ENCODE measurements at places on chromosomes 16 and 17.

- no peak for DNase-seq
These were observed 180.1 kb downstream of the PRKCB start for GRCh38 chr16:24015923-24016322.

DNA sequence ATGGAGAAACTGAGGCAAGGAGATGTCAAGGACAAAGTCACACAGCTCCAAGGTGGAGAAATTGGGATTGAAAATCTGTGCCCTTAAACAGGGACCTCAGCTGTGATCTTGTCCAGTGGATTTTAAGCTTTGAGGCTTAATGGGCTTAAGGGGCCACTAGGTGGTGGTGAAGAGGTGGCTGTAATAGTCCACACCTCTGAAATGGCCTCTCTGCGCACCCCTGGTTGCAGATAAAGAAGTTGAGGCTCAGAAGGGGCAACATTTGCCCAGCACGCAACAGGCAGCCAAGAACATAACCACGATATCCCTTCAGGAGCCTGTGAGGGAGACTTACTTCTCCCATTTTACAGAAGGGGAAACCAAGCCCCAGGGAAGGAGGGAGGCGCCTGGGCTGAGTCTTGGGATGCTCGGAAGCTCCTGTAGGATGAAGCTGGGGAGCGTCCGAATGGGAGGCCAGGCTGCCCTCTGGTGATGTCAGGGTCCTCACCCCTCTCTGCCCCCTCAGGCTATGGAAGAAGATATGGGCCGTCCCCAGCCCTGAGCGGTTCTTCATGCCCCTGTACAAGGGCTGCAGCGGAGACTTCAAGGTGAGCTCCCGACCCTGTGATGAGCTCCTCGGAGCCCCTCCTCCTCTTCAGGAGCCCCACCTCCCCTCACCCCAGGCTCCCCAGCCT, 43.7 kb downstream of the IL21R start:
- no peak for DNase-seq

GRCh38 chr16:80055831-80056230, 455.3 kb upstream of the MAF start:
- no peak for DNase-seq

DNA sequence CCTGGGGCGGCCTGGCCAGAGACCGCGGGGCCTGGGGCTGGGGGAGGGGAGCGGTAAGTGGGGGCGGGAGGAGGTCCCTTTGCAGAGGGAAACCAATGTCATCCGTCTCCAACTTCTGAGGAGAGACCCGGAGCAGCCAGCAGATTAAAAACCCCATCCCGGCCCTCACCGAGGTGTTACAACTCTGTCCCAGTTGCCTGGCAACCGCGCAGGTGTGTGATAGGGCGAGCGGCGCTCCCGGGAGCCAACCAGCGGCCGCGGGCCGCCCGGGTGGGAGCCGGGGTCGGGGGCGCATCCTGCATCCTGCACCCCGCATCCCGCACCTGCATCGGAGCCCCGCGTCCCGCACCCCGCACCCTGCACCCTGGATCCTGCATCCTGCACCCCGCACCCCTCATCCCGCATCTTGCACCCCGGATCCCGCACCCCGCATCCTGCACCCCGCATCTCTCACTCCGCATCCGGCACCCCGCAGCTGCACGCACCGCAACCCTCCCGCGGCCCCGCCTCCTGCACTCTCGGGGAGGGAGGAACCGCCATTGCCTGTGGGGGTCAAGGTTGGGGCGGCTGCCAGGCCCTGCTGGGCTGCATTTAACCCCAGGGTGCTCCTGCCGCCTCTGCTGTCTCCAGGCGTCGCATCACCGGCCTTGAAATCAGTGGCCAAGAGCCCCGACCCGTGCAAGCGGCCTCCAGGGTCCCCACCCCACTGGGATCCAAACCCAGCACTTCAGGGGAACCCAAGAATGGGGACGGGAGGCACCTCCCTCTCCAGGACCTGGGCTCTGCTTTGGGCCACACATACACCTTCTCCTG, 47.3 kb downstream of the RTN4RL1 start:
- peak; percentile 48 for DNase-seq

DNA sequence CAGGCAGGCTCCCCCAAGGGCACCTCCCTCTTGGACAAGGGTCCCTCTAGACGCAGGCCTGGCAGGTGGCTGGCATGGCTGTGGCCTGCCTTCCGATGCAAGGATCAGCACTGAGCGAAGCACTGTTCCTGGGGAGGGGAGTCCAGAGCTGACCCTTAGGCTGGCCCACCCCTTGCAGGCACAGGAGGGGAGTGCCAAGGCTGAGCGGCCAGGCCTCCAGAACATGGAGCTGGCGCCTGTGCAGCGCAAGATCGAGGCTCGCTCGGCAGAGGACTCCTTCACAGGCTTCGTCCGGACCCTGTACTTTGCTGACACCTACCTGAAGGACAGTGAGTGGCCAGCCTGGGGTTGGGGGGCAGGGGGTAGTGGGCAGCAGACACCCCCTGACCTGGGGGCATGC, 16.8 kb upstream of the MYO15B start:
- no peak for DNase-seq

DNA sequence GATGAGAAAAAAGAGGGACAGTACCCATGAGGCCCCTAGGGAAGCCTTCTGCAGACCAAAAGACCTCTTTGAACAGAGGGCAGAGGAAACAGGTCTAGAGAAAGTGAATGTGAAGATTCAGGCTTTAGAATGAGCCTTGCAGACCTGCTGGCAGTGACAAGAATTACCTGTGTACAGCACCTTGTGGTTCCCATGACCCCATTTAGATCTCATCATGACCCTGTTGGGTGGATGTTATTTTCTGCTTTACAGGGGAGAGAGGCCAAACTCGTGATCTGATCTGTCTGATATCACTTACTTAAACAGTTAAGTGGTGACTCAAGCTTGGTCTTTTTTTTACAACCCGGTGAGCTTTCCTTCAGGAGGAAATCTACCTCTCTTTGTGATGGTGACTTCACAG, 81.9 kb downstream of the UTP18 start:
- DNase-seq = no peak

DNA sequence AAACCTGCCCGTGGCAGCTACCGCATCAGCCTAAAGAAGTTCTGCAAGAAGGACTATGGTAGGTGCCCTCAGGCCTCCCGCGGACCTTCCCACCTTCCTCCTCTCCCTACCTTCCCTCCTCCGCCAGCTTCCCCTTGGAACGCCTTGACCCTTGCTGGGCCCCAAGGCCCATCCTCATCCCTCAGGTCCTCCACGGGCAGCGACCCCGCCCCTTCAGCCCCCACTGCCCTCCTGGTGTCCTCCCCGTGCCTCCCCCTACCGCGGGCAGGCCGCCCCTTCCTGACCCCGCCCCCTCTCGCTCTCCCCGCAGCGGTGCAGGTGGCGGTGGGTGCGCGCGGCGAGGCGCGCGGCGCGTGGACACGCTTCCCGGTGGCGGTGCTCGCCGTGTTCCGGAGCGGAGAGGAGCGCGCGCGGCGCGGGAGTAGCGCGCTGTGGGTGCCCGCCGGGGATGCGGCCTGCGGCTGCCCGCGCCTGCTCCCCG, 1.4 kb upstream of the TBC1D24 start:
- no peak for DNase-seq

GRCh38 chr17:4460661-4461060, 26.9 kb downstream of the SPNS3 start:
- DNase-seq = no peak

DNA sequence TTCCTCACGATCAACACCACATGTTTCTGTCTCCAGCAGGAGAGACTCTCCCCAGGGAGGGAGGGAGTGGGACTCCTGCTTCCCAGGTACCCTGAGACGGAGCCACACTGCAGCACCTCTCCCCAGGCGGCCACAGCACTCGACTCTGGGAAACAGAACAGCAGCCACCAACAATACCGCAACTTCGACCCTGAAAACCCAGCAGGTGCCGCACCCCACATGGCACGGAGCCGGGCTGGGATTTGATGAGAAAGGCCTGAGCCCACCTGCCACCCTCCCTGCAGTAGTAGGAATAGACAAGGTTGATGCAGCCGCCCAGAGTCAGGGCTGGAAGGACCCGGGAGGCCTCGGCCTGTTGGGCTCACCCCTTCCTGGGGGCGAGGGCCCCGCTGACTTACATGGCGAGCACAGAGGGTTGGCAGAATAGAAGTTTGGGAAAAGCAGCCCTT, 14.4 kb downstream of the GALNS start:
- DNase-seq = no peak

- DNase-seq = peak; percentile 26
These were observed 12.6 kb upstream of the RNF222 start for GRCh38 chr17:8409966-8410882.

GRCh38 chr16:53792161-53792951, 88.4 kb downstream of the FTO start:
- peak; percentile 25 for DNase-seq

DNA sequence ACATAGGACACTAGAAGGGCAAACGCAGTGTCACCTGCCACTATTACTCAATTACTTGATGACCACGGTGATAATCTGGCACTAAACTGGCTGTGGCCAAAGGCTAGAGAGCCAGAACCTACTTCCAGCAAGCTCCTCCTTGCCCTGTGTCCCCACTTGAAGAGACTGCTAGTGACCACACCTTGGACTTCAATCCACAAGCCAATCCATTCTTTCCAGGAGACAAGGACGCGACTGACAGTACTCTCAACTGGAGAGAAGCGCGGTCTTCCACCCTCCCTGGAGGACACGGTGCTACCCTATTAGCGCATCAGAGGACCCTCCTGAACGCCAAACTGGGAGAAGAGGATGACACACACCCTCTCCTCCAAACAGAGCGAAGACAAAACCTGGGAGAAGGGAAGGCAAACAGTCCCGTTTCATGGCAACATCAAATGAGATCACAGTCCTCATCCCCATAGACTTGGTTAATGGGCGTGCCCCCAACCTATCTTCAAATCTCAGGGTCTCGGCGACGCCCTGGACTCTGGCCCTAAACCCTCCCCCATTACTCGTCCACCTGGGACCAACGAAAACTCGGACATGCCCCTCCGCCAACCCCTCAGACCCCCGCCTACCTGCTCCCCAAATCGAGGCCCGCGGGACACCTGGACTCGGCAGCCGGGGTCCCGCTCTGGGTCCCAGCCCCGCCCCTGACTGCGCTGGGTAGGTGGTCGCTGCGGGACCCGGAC, 508 bp downstream of the FLCN start:
- peak; percentile 4 for DNase-seq

DNA sequence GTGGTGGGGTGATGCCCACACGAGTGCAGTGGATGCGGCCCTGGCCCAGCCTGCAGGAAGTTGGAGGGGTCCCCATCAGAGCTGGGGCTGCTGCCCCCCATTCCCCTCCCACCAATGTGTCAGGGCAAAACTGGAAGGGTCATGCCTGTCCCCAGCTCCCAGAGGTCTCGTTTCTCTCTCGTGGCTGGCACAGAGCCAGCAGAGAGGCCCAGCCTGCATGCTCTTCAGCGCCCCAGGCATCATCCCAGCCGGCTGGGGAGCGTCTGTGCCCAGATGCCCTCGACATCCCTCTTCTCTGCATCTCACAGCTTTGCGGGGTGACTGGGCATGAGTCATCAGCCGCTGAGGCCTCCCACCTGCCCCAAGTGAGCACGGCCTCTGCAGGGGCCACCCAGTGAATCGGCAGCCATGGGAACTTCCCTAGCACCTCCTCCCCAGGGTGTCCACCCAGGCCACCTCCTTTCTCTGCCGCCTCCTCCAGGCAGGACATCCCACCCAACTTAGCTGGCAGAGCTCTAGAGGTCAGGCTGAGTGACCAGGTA, 9.8 kb upstream of the CSNK1D start:
- DNase-seq = peak; percentile 30

DNA sequence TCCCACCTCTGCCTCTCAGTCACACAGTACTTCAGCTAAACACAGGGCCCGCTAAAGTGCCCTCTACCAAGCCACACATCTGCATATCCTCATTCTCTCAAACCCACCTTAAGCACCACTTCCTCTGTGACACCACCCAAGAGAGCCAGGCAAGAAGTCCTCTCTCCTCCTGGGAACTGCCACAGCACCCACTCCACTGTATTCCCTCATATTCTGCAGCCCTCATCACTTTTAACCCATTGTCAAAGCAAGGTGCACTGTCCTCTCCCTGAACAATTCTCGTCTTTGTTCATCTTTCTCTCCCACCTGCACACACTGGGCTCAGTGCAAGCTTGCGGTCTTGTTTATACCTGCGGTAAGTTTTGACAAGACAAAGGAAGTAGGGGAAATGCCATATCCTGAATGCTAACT, 13.6 kb downstream of the CHD9 start:
- no peak for DNase-seq

DNA sequence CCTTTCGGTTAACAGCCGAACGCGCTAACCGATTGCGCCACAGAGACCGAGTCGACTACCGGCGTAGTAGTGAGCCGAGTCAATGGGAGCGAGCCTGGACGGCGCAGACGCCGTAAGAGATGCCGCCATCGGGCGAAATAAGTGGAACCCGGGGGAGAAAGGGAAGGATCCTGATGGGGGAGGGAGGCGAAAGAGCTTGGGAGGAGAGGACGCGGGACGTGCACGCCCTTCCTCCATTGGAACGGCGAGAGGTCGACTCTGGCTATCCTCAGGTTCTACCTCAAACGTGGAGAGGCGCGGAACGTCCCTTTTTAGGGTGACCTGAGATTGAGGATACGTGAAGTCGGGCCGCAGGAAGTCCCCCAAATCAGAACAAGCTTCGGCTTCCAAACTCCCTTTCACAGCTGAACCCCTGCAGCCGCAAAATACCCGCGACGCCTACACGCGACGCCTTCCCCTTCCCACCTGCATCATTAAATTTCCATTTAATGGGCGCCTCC, 683 bp upstream of the PSMB3 start:
- DNase-seq = peak; percentile 60

- no peak for DNase-seq
These were observed 12.2 kb downstream of the AIPL1 start for GRCh38 chr17:6422654-6423241.

GRCh38 chr16:82027629-82028064, 7.4 kb upstream of the HSD17B2 start:
- no peak for DNase-seq

DNA sequence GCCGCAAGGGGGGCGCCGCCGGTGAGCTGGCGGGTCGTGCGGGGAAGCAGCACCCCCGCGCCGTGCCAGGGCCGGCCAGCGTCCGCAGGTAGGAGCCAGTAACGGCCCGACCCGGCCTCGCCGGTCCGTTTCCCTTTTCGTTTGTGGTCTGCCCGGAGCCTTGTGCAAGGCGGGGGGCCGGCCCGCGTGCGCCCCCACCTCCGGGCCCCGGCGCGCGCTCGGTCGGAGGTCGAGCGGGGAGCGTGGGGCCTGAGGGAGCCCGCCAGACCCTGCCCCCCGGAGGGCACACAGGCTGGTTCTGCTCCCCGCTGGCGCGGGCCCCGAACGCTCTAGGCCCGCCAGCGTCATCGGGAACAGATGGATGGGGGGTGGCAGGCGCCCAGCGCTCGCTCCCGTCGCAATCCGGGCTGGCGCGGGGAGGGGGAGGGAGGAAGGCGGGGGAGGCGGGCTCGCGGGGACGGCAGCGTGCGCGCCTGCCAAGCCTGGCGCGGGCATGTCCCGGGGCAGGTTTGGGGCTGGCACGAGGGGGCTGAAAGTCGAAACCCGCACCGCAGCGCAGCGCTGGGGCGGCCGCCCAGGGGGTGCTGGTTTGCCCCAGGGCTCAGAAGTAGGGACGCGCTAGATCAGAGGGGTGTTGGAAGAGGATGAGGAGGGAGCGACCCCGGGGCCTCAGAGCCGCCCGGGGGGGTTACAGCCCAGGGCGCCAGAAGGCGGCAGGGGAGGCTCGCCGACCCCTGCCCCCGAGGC, 1.5 kb upstream of the GSE1 start:
- no peak for DNase-seq

GRCh38 chr16:5508371-5508770, 410.8 kb upstream of the EEF2KMT start:
- DNase-seq = no peak

GRCh38 chr17:43846221-43846712, 709 bp upstream of the CD300LG start:
- no peak for DNase-seq

- DNase-seq = peak; percentile 88
These were observed 7.7 kb downstream of the CDH1 start for GRCh38 chr16:68744744-68745280.

- DNase-seq = no peak
These were observed 310.0 kb downstream of the SEC14L1 start for GRCh38 chr17:77450742-77451244.
